Cerebellar cortex (tissue), 1 donor: ENCODE measurements at places on chromosomes 7 and 10.

DNA sequence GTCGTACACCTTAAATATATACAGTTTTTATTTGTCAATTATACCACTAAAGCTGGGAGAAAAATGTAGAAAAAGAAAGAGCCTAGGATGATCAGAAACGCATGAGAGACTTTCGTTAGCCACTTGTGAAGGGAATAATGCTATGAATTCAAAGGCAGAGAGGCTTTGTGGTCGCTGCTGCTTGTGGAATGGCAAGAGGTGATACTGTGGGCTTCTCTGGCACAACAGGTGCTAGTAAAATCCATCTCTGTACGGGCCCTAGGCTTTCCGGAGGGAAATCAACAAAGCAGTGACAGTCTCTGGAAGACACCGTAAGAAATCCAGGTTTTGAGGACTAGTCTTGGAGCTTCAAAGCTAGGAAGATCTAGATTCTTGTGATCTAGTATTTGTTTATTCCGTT is 52.6 kb downstream of the LRRC72 start:
- no peak for DNase-seq

DNA sequence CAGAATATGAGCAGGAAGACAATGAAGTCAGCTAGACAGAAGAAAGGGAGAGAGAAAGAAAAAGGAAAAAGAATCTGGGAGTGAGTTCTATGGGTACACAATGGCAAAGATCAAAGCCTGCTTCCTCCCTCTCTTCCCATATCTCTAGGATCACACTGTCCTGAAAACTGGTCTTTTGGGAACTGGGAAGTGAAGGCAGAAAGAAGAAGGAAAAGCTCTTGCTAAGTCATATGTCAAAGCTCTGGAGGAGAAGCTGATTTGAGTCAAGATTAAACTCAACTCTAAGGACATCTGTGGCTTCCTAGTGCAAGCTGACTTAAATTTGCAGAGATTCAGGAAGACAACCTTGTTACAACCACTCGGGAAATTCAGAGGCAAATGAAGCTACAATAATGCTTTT is 147.5 kb downstream of the DOCK4 start:
- DNase-seq = no peak

DNA sequence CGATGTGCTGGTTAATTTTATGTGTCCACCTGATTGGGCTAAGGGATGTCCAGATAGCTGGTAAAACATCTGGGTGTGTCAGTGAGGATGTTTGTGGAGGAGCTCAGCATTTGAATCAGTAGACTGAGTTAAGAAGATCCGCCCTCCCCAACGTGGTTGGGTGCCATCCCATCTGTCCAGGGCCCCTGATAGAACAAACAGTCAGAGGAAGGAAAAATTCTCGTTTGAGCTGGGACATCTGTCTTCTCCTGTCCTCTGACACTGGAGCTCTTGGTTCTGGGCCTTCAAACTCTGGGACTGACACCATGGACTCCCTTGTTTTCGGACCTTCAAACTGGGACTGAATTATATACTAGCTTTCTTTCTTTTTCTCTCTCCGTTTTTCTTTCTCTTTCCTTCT is 59.6 kb downstream of the CARD11 start:
- DNase-seq = no peak

- no peak for DNase-seq
Observed at GRCh38 chr10:50210876-50211275, 40.4 kb downstream of the ASAH2 start.

GRCh38 chr7:20310963-20311742 is 19.5 kb upstream of the ITGB8 start:
- peak; percentile 10 for DNase-seq

- DNase-seq = peak; percentile 92
Observed at GRCh38 chr7:74380720-74381119, 73.0 kb upstream of the GTF2IRD1 start.
